NCI-H187 treated with DMSO at 0.1 percent for 48 hours (cell line): ENCODE measurements at places on chromosomes 16 and 17.

- DNase-seq: no peak
These were observed 65.8 kb downstream of the DHRS7C start for GRCh38 chr17:9725575-9725974.

- no peak for DNase-seq
These were observed 18.5 kb upstream of the HEXD start for GRCh38 chr17:82399601-82400101.

DNA sequence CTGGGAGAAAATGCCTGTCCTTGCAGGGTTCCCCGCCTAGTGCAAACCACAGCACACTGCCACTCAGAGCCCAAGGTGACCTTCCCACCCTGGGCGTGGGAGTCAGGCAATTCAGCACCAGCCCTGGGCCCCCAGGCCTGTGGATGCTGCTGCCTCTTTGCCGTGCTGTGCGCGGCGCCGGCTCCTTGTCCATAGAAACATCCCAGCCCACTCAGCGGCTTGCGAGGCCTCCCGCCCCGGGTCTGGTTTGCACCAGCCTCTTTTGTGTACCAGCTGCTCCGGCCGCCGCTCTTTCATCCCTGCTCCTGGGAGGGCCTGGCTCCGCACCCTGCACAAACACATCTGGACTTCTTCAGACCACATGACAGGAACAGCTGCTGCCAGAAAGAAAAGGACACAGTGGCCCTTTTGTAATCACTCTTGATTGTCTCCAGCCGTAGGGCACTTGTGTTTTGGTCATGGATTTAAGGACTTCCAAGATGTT is 75.4 kb upstream of the SDK2 start:
- DNase-seq: peak; percentile 74

DNA sequence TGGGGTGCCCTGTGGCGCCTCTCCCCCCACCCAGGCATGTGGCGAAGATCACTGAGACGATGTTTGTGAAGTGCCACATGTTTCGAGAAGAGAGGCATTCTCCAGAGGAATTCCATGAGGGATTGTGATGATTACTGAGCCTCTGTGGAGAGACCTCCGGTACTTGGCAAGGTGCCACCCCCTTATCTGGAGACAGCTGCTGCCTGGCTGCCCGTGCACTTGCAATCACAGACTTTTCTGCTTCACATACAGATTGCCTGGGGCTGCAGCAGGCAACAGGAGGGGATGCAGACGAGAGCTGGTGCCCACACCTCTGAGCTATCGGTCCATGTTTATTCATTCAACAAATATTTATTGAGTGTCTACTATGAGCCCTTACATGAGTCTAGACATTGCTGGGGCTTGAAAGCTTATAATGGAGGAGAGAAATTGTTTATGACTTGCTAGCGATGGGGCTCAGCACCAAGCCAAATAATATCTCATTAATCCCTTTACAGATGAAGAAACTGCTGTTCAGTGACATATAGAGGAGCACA is 317.2 kb upstream of the ZFHX3 start:
- DNase-seq: no peak

GRCh38 chr16:1991135-1991551 is 1.4 kb downstream of the SYNGR3 start:
- DNase-seq: no peak

DNA sequence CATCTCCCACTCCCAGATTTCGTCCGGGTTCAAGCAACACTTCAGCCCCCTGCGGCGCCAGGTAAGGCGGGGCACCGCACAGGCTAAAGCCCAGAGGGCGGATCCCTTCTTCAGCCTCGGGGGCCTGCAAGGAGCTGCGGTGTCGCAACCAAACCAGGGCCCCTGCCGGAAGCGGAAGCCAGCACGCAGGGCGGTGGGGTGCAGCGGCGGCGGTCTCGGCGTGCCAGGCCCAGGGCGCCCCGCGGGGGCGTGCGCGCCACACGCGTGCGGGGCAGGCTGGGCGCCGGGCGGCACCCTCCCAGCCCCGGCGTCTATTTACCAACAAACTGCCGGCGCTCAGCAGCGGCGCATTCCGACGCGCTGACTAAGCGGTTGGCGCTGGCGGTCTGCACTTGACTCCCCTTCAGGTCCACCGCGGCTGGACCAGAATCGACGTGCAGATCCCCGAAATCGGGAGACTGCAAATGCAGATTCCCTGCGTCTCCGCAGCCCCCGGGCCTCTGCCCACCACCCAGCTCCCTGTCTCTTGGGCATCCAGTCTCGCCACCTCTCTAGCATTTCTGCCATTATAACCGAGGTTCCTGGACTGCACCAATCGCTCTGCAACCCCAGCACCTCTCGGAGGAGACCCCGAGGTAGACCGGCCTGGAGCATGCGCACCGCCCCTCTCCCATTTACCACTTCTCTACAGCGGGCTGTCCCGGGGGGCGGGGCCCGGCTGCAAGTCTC is 421 bp upstream of the DLX4 start:
- no peak for DNase-seq

GRCh38 chr17:69300222-69300621 is 26.7 kb downstream of the ABCA5 start:
- DNase-seq: no peak

GRCh38 chr16:52561910-52562741 is 15.2 kb upstream of the TOX3 start:
- DNase-seq: peak; percentile 73

DNA sequence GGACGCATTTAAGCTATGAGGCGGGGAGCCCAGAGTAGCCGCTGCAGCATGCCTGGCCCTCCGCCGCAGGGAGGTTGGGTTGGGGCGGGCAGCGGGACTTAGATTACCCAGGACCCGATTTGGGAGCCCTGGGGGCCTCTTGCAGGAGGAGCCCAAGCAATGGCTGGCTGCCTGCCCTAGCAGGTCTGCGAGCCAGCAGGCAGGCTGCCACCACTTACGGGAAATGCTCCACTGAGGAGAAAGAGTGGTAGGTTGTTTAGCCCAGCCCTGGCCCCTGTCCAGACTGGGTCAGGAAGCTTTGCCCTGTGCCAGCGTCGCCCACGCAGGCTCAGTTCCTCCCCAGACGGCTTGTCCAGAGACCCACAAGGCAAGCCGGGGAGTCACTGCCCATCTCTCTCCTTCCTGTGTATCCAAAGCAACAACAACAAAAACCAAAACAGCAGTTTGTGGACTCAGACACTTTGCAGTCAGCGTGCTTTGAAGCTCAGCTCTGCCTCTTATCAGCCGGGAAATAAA is 10.3 kb upstream of the TVP23A start:
- no peak for DNase-seq

- no peak for DNase-seq
These were observed 55.4 kb upstream of the PVALEF start for GRCh38 chr17:81109957-81110356.

GRCh38 chr17:50443505-50443974 is 17.5 kb downstream of the ACSF2 start:
- DNase-seq: no peak

DNA sequence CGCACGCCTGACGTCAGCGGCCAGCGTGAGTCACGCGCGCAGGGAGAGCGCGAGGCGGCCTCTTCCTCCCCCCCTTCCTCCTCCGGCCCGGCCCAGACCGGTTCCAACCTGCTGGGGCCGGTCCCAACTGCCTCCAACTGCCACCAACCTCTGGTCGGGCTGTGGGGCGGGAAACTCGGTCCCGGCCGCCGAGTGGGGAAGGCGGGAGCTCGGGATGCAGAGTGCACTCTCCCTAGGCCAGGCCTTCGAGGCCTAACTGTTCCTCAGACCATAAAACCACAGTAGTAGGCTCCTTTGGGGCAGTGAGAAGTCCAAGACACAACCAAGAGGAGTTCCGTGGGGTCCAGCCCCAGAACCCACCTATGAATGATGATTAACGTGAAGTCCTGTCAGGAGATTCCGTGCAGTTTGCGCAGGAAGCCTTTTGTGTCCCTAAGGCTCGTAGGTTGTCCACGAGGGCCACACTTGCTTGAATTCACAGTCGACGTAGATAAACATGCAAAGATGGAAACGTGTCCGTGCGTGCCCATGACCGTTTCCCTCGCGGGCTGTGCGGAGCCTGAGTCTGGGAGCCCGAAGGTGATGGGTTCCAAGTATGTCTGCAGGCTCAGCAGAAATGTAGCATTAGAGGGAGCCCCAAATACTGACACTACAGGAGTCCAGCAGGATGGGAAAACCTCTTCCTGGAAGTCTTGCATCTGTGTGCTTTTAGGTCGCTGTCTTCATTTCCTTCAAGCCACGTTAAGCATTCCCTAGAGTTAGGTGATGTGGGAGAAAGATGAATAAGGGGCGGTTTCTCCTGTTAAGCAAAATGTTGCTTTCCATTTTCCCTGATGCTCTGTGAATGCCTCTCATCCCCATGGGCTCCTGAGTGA is 647 bp downstream of the UNK start:
- DNase-seq: no peak

DNA sequence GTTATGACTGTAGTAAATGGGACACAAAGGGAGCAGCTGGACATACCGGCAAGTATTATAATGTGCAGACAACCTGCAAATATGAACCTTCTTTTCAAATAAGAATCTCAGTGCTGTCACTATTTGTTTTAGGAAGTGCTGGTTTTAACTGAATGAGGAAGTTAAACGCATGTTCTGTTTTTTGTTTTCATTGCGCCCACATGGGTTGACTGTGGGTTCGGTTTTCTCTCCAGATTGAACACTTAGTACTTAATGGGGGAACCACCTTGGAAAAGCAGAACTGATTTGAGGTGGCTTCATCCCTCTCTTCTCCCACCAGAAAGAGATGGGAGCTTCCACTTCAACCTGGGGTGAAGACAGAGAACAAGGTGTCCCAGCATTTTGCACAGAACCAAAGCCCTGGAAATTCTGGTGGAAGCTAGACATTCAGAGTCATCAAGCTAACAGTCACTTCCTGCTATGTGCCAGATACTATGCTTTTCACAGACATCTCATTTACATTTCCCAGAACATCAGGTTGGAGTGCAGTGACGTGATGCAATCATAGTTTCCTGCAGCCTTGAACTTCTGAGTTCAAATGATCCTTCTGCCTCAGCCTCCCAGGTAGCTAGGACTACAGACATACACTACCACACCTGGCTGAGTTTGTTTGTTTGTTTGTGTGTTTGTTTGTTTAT is 149.8 kb downstream of the CDH13 start:
- no peak for DNase-seq

DNA sequence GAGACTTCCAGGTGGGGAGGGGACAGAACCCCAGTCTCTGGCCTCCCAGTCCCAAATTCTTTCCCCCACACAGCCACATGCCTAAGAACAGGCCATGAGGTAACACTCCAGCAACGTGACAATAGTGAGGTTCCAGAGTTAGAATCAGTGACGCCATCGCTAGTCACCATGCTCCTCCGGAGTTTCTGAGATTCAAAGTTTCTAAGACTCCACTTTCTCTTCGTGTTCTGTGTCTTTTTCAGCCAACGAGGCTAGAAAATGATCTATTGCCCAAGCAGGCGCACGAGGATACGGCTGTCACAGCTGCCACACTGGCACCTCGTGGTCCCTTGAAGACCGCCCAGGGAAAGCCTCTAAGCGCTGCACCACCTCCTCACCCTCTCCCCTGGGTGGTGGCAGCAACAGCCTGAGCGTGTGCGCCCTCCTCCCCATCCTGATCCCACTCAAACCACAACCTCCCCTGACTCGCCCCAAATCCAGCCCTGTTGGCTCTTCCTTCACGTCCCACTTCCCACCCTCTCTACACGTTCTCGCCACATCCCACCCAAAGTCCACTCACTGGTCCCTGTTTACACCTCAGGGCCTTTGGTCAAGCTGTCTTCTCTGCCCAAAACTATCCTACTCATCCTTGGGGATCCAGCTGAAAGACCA is 1.0 kb downstream of the MCRIP1 start:
- DNase-seq: no peak

GRCh38 chr17:58184308-58184985 is 8.1 kb upstream of the EPX start:
- no peak for DNase-seq
